Thymus (tissue), 14 donors: ENCODE measurements at places on chromosomes 2 and 18. TPM values are rescaled to one million over a fixed set of nuclear protein-coding genes. Genes with fewer than 3 reads are reported as not detected.

The ROCK2 gene
- 12.7 TPM for total RNA-seq

The CYRIA gene
- total RNA-seq = 4.0 TPM

The LOXHD1 gene
- total RNA-seq = 0.24 TPM

The MAP3K2 gene
- total RNA-seq = 31.3 TPM

The SLC11A1 gene
- total RNA-seq = 0.71 TPM

The CD8B gene
- total RNA-seq = 666 TPM

The POTEI gene
- 0.14 TPM for total RNA-seq

The MYO3B gene
- total RNA-seq = 0.71 TPM

The IL36RN gene
- total RNA-seq = 0.09 TPM

The RESP18 gene
- not detected for total RNA-seq

The GPR35 gene
- total RNA-seq = 5.9 TPM
